ENCODE measurements at places on chromosomes 7 and 10. TPM values are rescaled to one million over a fixed set of nuclear protein-coding genes. Genes with fewer than 3 reads are reported as not detected.

The STEAP1 gene
- total RNA-seq, result 62.2 TPM

The SPDYE6 gene
- total RNA-seq, result not detected

The IDI2 gene
- not detected for total RNA-seq

The SMARCD3 gene
- total RNA-seq, result 37.1 TPM

The C10orf67 gene
- total RNA-seq, result not detected

The MMS19 gene
- total RNA-seq, result 63.9 TPM

The ANKRD61 gene
- total RNA-seq, result 0.13 TPM

The SYT15 gene
- total RNA-seq, result 0.17 TPM

The AKR1B15 gene
- 0.07 TPM for total RNA-seq

The FEZF1 gene
- total RNA-seq, result not detected

The SYNPO2L gene
- not detected for total RNA-seq

The NODAL gene
- total RNA-seq, result not detected

The OR2A7 gene
- 0.07 TPM for total RNA-seq

The SAMD9 gene
- 11.8 TPM for total RNA-seq

The KIAA1549 gene
- 1.6 TPM for total RNA-seq

The STEAP4 gene
- total RNA-seq, result 5.9 TPM

The ATOH7 gene
- total RNA-seq, result not detected

The MEST gene
- 262 TPM for total RNA-seq

The FOXP2 gene
- total RNA-seq, result 0.26 TPM

The WDFY4 gene
- not detected for total RNA-seq

The HOXA1 gene
- total RNA-seq, result 0.52 TPM

The COL13A1 gene
- 38.9 TPM for total RNA-seq

The NT5C3A gene
- total RNA-seq, result 9.5 TPM

The UTF1 gene
- not detected for total RNA-seq

The IDE gene
- 27.0 TPM for total RNA-seq

The CDNF gene
- total RNA-seq, result 2.6 TPM

The PRPS1L1 gene
- total RNA-seq, result not detected

The GNG11 gene
- 8.5 TPM for total RNA-seq

The PTPRE gene
- 4.8 TPM for total RNA-seq

The CHST12 gene
- total RNA-seq, result 13.1 TPM

The IKZF1 gene
- total RNA-seq, result not detected

The GBX1 gene
- total RNA-seq, result not detected

The MINPP1 gene
- 50.2 TPM for total RNA-seq

The INSYN2A gene
- total RNA-seq, result 0.13 TPM

The PNLIPRP1 gene
- total RNA-seq, result not detected

The UCMA gene
- not detected for total RNA-seq

The LHFPL3 gene
- not detected for total RNA-seq

The SH2D4B gene
- total RNA-seq, result 0.07 TPM

All from smooth muscle cell of the pulmonary artery (primary cell).